Activated naive CD4-positive, alpha-beta T cell treated with anti-CD3 and anti-CD28 coated beads, Interleukin-2, amount 50 U/mL, for 72 hours (primary cell): ENCODE measurements at places on chromosomes 5 and 9.

DNA sequence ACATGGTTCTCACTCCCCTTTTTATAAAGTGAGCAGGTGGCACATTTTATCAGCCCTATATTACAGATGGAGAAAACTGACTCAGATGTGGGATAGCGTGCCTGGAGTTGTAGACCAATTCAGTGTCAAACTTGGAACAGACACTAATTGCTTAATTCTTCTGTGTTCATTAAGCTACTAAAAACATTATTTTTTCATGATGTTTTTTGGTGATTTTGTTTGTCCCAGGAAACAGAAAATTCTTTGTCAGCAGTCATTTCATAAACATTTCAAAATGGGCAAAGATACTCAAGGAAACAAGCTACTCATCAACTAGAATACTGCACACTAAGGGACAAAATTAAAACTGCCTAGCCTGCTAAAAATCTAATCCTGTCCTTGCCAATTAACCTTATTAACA is 2.2 kb downstream of the ABHD17B start:
- DNase-seq, result no peak

DNA sequence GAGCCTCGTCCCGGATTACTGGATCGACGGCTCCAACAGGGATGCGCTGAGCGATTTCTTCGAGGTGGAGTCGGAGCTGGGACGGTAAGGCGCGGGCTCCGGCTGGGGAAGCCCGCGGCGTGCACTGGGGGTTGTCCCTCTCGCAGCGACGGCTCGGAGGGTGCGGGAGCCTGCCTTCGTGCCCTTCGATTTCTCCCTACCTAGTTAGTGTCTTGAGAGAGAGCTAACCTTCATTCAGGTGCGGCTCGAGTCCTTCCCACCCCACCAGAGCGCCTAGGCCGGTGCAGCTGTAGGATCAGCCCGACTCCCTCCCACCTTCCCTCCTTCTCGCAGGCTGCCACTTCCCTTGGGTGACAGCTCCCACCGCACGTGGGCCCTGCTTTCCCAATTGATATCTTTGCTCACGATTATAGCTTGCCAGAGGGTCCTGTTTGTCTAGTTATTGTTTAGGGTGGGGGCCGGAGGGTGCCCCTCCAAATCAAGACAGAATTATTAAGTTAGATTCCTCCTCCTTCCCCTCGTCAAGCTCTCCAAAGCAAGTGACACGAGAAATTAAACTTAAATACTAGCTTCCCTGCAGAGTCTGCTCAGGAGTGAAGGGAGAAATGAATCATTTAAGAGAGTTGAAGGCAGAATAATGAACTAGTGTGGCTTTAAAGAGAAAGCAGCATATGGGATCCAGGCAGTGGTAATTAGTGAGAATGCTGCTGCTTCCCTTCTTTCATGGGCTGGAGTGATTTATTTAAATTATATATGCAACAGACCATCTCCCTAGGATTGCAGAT is 569 bp downstream of the CAMK4 start:
- no peak for DNase-seq

GRCh38 chr5:104088876-104089778 is 526.5 kb upstream of the NUDT12 start:
- DNase-seq, result no peak

GRCh38 chr9:26800322-26800721 is 92.3 kb downstream of the CAAP1 start:
- DNase-seq, result no peak

DNA sequence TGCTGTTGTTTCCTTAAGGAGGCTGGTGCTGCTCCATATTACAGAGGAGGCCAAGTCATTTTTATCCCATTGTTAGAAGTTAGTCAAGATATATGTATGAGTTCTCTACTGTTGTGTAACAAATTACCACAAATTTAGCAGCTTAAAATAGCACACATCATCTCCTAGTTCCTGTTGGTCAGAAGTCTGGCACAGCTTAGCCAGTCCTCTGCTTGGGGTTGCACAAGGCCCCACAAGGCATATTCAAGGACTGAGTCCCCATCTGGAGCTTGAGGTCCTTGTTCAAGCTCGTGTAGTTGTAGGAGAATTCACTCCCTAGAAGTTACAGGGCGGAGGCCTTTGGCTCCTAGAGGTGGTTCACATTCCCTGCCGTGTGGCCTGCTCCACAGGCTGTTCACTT is 14.7 kb downstream of the MTAP start:
- DNase-seq, result no peak

DNA sequence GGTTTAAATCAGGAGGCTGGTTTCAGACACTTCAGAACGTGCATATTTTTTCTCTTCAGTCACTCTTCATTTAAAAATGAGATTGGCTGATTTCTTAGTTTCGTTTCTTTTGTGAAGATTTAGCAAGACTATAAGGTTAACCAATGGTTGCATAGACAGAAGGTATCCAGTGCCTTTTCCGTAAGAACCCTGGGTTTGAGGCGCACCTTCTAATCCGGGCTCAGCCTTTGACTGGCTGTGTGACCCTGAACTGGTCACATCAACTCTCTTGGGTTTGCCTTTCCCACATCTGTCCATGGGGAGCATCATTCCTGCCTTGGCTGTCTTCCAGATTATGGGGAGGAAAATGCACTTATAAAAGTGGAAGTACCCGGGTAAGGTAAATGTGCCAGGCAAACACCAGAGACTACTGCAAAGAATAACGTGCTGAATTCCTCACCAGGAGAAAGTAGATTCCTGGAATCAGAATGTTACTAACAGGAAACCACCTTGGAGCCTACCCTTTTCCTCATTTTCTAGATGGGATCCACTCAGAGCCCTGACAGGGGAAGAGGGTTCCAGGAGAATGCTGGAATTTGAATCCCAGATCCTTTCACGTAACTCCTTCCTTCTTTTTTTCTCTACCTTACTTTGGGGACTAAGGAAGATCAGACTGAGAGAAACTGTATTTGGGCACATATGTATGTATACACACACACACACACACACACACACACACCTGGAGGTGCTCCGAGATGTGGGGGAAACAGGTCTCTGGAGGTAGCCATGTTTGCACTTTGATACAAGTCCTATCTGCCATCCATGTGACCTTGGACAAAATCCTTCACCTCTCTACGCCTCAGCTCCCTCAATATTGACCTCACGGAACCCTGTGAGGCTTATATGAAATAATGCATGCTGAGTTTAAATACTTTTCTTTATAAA is 6.8 kb downstream of the HAND1 start:
- DNase-seq, result no peak

GRCh38 chr9:32487981-32488380 is 38.0 kb downstream of the RIGI start:
- no peak for DNase-seq

GRCh38 chr5:140340605-140341121 is 5.7 kb downstream of the HBEGF start:
- DNase-seq, result no peak

DNA sequence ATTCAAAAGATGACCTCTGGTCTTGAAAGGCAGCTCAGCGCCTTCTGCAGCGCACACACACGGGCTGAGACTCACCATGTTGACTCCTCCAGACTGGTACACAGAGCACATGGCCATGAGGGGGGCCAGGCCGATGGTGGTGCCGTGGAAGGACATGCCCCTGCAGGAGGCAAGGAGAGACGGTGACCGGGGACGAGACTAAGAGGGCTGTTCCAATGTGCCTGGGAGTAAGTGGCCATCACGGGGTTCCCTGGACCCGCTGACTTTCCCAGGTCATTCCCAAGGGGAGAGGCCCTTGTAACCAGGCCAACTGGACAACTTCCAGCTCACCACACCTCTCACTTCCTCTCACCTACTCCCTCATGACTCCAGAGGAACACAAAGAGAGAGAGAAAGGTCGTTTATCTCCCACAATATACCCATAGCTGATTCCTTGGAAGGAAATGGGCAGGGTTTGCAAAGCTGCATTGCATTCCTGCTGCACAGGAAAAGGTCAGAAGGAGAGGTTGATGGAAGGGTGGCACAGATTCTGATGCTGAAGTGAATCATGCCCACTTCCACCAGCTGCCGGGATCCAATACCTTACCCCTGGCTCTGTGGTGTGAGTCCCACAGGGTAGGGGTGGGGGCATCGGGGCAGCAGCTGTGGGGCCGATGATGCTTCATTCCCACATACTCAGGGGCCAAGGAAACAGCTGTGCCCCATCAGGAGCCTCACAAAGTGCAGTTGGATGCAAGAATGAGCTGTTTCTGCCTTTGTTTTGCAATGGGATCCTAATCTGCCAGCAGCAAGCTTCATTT is 47.2 kb downstream of the NIPAL4 start:
- DNase-seq, result no peak

DNA sequence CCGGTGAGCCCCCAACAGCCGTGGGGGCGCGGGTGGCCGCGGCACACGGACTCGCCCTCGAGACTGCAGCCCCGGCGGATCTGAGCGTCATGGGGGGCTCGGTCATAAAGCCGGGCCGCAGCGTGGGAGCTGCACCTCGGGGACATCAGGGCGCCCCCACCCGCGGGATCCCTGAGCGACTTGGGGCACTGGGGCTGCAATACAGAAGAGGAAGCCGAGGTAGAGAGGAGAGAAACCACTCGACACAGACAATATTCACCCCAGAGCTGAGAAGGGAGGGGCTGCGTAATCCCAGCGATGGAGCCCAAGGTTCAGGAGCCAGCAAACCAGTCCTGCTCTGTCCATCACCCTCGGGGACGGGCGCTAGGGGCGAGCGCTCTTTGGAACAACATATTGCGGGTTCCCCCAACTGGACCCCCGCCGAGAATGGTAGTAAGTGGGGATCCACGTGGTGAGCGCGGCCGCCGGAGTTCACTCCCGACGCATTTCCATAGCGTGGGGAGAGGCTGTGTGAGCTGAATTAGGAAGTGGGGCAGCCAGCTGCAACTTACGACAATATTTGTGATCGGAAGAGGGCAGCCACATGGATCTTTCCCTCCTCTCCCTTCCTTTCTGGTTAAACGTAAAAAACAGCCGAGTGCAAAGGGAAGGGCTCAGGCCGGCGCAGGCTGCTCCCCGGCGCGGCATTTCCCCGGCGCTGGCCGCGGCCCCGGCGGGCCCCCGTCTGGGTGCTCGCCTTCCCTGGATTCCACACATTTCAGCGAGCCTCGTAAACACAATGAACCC is 9.9 kb downstream of the PTCH1 start:
- peak; percentile 21 for DNase-seq

DNA sequence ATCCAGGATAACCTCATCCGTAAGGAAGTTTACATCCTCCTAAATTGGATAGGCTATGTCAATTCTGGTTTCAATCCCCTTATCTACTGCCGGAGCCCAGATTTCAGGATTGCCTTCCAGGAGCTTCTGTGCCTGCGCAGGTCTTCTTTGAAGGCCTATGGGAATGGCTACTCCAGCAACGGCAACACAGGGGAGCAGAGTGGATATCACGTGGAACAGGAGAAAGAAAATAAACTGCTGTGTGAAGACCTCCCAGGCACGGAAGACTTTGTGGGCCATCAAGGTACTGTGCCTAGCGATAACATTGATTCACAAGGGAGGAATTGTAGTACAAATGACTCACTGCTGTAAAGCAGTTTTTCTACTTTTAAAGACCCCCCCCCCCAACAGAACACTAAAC is 1.3 kb downstream of the ADRB2 start:
- DNase-seq, result no peak

DNA sequence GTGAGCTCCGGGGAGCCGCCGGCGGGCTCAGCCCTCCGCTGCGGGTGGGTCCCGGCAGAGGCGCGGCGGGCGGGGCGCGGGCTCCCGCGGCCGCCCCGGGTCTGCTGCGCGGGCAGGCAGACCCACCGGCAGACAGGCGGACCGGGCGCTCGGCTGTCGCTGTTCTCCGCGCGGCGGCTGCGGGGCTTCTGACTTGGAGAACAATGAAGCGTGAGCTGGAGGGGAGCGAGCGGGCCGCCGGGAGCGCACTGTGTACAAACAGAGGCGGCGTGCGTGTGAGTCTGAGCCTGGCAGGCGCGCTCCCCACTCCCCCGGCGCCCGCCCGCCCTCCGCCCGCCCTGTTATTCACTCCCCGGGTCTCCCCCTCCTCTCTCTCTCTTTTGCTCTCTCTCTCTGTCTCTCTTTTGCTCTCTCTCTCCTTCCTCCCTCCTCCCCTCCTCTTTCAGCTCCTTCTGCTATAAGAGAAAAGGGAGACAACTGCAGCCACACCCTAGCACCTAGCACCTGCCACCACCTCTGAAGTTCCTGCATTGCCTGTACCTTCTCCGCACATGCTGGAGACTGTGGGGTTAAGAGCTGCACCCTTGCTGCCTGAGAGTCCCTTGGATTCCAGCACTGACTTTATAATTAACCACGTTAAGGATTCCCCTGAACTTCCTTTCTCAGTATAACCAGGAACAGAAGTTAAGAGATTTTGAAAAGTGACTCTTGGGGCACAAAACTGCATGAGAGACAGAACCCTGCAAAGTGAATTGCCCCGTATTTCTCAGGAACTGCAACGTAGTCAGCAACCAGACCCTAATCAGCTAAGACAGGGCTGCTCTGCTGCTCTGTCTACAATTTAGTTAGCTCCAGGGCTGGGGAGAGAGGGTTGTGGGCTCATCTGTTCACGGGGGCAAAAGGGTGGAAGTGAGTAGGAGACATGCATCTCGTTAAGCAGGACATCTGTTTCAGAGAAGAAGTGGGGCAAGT is at the start of gene EDIL3:
Gene EDIL3 (minus strand): TSS at position 277 of the 972 bp plus-strand sequence. CDS start 506 bp downstream, outside the sequence.
- DNase-seq, result no peak

- no peak for DNase-seq
These were observed 20.7 kb upstream of the EBF1 start for GRCh38 chr5:159120446-159120845.

GRCh38 chr5:332843-333242 is 11.3 kb downstream of the AHRR start:
- no peak for DNase-seq

GRCh38 chr5:159362220-159362619 is 31.9 kb upstream of the IL12B start:
- no peak for DNase-seq

GRCh38 chr9:102985162-102985895 is 9.8 kb upstream of the CYLC2 start:
- DNase-seq, result no peak

DNA sequence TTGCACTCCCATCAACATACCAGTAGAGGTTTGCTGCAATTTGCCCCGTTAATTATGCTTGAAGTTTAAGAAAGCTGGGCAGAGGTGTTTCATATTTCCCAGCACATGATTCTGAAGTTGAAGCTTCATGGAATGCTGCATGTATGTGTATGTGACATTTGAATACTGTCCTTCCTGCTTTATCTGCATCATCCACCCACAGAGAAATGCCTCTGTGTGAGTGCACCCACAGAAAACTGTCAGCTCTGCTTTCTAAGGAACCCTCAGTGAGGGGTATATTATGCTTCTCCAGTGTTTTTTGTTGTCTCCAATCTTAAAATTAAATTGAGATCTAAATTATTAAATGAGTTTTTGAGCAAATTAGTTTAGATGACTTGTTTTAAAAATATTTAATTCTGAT is 358.1 kb upstream of the PIK3R1 start:
- no peak for DNase-seq

- DNase-seq, result no peak
These were observed 17.9 kb downstream of the SLC1A3 start for GRCh38 chr5:36624277-36624676.
